ENCODE measurements at places on chromosomes 1 and 21. TPM values are rescaled to one million over a fixed set of nuclear protein-coding genes. Genes with fewer than 3 reads are reported as not detected.

CACNA1S gene
- total RNA-seq = not detected

DNM3 gene
- 2.0 TPM for total RNA-seq

TRIM58 gene
- under 0.01 TPM for total RNA-seq

IFI44 gene
- total RNA-seq = 31.1 TPM

KCNE2 gene
- total RNA-seq = not detected

RCC1 gene
- total RNA-seq = 55.4 TPM

LRRC53 gene
- total RNA-seq = not detected

FUBP1 gene
- total RNA-seq = 111 TPM

C8B gene
- total RNA-seq = not detected

GPR3 gene
- total RNA-seq = not detected

PWP2 gene
- 6.5 TPM for total RNA-seq

S100A14 gene
- total RNA-seq = 0.33 TPM

RNU1-2 gene
- total RNA-seq = under 0.01 TPM

PKP1 gene
- under 0.01 TPM for total RNA-seq

SH3GLB1 gene
- 55.7 TPM for total RNA-seq

KRTAP21-1 gene
- not detected for total RNA-seq

SPRR2A gene
- total RNA-seq = not detected

MDM4 gene
- 44.2 TPM for total RNA-seq

SYNC gene
- 136 TPM for total RNA-seq

HSPG2 gene
- 345 TPM for total RNA-seq
